CD4-positive, CD25-positive, alpha-beta regulatory T cell (primary cell): ENCODE measurements at places on chromosomes 3 and 15.
A peak's percentile ranks its signal among the peaks of the same experiment; 100 is the strongest.

DNA sequence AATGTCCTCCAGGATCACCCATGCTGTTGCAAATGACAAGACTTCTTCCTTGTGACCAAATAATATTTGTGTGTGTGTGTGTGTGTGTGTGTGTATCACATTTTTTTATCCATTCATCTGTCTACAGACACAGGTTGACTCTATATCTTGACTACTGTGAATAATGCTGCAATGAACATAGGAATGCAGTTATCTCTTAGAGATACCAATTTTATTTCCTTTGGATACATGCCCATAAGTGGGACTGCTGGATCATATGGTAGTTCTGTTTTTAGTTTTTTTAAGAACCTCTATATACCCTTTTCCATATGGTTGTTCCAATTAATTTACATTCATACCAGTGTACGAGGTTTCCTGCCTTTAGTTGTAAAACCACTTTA lies 41.7 kb downstream of the GPR176 start:
- no peak for DNase-seq

- DNase-seq, result no peak
These were observed 9.1 kb upstream of the NCKIPSD start for GRCh38 chr3:48694610-48695392.

- no peak for DNase-seq
These were observed 676.8 kb upstream of the UBE2E2 start for GRCh38 chr3:22526266-22526837.

GRCh38 chr3:36595511-36595910 lies 168.8 kb downstream of the DCLK3 start:
- DNase-seq, result no peak

DNA sequence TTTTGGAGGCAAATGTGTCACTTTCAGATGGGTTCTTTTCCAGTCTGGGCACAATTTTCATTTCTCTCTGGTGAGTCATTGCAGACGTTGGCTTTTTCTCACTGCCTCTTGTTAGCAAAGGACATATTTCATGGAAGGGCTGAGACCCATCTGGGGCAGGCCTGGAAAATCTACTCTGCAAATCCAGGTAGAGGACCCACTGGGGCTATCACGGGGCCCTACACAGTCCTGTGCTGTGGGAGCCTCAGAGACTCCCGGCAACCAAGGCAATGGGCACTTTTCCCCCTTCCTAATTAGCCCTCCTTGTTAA lies 58.0 kb downstream of the HRH1 start:
- no peak for DNase-seq

DNA sequence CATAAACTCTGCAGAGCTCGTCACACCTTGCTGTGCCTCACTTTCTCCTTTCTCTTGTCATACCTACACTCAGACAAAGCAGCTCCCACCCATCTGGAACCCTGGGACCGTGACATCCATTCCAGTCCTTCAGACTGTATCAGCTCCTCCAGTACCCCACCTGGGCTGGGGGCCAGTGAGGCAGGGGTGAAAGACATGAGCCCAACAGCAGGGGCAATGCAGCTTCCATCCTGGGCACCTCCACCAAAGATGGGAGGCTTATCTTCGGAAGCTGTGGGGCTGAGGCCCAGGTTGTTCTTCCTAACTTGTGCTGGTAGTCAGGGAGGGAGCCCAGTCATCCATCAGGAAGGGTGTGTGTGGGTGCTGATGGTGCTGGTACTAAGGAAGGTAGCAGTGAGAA lies 109.2 kb downstream of the EEFSEC start:
- DNase-seq, result no peak

- no peak for DNase-seq
These were observed 57.5 kb downstream of the RFTN1 start for GRCh38 chr3:16455966-16456365.

- DNase-seq, result no peak
These were observed 3.7 kb upstream of the WDR82 start for GRCh38 chr3:52281981-52282801.

- no peak for DNase-seq
These were observed 35.8 kb downstream of the ATP2B2 start for GRCh38 chr3:10469441-10470119.

DNA sequence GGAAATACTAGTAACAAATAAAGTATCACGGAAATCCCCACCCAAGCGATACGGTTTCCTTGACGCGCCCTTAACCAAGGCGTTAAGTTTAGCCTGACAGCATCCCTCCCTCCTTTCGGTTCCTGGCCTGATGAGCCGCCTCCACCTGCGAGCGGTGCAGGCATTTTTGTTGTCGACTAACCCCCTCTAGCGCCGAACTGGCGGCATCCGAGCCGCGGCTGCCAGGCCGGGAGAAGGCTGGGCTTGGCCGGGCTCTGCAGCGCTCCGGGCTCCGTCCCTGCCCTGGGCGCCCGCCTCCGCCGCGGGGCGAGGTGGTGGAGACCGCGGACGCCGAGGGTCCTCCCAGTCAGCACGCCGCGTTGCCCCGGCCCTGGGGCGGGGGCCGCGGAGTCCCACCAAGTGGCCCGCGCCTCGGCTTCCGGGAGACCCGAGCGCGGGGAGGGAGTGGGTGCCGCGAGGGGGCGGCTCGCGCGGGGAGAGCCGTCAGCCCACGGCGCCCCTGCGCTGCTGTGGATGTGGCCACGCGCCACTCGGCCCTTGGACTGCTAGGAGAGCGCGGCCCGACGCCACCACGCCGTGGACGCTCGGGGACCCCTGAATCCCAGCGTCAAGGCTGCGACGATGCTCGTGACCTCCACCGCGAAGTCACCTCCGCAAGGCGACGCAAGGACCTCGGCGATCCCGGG lies 1.1 kb upstream of the EPHA6 start:
- DNase-seq, result no peak

- DNase-seq, result peak; percentile 58
These were observed 44.2 kb downstream of the ACAD9 start for GRCh38 chr3:128923576-128923975.

GRCh38 chr3:69815970-69816369 lies 76.7 kb downstream of the MITF start:
- no peak for DNase-seq

DNA sequence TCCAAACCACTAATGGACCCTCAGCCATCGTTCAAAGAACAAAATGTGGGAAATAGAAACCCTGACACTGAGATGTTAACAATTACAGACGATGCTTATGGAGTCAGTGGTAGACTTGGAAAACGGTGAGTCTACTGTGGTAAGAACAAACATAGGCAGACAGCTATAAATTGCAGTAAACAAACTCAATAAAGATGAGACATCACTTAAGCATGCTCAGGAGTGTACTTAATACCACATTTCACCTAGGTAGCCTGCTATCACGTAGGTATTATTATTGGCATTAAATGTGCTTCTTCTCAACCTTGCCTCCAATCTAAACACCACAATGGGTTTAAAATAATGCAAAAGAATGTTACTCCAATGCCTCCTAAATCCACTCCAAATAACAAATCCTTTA lies 2.5 kb downstream of the OSBPL10 start:
- DNase-seq, result no peak

- no peak for DNase-seq
These were observed 465 bp downstream of the RUVBL1 start for GRCh38 chr3:128123156-128123537.
